GM23248 (cell line): ENCODE measurements at places on chromosomes 11 and 22.

DNA sequence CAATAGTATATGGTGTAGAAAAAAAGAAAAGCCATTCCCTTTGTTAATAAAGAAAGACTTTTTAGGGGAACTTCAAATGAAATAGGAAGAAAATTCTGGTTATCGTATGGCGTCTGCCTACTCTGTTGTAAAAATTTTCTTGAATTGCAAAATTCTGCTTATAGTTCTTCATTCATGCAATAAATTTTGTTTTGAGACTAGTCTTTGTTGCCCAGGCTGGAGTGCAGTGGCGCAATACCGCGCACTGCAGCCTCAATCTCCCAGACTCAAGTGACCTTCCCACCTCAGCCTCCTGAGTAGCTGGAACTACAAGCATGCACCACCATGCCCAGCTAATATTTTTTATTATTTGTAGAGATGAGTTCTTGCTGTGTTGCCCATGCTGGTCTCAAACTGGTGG lies 5.8 kb downstream of the DDIAS start:
- DNase-seq, result no peak

GRCh38 chr11:120199613-120200012 lies 11.2 kb upstream of the OAF start:
- no peak for DNase-seq

GRCh38 chr11:71242391-71242790 lies 10.0 kb downstream of the SHANK2 start:
- no peak for DNase-seq

- no peak for DNase-seq
Observed at GRCh38 chr11:43498561-43498960, 139.8 kb downstream of the TTC17 start.

DNA sequence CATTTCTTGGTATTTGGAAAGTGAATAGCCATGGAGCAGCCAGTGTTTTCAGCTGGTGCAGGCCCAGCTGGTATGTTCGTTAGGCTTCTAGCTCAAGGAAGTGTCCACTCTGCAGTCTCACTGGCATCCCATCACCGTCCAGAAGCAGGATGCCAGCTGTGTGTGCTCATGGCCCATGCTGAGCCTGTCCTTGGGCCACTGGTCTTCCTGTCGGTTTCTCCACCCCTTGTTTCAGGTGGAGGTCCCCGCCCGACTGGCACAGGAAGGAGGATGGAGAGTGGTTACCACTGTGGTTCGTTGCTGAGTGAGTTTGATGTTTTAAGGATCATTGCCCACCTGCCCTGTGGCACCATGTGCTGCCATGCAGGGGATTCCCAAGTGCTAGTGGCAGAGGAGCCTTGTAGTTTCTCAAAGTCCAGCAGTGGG lies 63.7 kb downstream of the MED15 start:
- DNase-seq, result no peak
